Erythroblast (primary cell): ENCODE measurements at places on chromosomes 5 and 9.
A peak's percentile ranks its signal among the peaks of the same experiment; 100 is the strongest.

GRCh38 chr9:11045589-11045988 lies 432.8 kb upstream of the PTPRD start:
- DNase-seq = no peak

DNA sequence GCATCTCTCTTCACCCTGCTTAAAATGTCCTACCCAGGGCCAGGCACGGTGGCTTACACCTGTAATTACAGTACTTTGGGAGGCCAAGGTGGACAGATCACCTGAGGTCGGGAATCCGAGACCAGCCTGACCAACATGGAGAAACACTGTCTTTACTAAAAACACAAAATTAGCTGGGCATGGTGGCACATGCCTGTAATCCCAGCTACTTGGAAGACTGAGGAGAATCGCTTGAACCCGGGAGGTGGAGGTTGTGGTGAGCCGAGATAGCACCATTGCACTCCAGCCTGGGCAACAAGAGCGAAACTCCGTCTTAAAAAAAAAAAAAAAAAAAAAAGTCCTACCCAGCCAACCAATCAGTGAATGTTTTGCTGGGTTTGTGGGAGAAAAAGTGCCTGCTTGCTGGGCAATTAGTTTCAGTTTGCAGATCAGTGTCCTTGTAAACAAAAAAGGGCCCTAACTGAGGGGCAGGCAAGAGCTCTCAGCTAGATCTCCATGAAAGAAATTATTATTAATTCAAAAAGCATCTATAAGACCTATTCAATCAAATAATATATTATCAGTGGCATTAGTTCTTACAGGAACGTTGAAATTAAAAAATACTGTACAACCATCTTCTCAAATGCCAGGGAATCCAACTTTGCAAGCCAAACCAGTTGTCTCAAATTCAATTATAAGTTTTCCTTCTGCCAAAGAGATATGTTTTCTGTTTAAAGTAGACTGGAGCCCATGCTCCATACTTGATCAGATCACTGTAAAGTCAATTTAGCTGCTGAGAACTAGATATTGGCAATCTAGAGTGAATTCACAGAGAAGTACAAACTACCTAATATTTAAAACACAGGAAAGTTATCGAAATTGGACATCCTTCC lies 3.9 kb downstream of the MEGF9 start:
- DNase-seq = peak; percentile 60

DNA sequence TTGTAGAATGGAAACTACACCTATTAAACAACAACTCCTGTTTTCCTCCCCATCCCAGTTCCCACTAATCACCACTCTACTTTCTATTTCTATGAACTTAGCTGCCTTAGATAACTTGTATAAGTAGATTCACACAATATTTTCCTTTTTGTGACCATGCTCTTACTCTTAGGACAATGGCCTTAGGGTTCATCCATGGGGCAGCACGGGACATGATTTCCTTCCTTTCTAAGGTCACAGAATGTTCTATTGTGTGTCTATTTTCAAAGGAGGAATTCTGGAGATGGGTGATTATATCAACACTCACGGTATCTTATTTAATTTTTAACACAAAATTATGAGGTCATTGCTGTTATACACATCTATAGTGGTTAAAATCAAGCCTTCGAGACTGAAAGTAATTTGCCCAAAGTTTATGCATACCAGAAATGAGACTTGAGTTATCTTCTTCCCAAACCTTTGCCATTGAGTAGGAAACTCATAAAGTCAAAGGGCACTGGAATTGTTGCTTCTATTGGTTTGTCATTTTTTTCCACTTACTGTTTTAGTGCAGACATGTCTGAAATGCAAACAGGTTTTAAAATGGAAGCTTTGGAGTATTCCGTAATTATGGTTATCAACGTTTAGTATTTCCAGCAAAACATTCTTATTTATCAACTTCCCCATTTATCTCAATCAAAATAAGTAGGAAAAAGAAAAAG lies 23.6 kb downstream of the CTSL start:
- DNase-seq = no peak

DNA sequence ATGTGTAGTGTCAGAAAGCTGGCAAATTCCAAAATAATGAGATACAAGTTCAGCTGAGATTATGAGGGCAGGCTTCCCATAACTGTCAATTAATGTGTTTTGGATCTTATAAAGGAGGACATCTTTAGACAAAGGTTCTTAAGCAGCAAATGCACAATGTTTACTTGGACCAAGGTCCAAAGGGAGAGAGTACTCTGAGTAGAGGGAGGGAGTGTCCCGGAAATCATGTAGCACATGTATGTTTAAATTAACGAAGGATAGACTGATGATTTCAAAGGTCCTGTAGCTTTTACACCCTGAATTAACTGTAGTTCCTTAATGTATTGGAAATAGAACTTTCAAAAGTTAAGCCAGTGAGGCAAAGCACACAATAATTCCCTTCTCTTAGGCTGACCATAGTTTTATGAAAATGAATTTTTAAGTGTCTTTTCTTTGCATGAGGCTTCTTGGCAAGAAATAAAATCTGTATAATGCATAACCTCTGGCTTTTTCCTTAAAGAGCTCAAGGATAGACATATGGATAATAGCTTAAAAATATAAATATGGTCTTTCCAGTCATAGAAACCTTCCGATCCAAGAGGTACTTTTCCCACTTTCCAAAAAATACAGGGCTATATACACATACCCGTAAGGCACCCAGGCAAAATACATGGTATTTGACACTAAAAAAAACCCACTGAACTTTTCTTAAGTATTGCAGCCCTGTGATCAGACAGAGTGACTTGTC lies 93.0 kb downstream of the PCSK5 start:
- no peak for DNase-seq

DNA sequence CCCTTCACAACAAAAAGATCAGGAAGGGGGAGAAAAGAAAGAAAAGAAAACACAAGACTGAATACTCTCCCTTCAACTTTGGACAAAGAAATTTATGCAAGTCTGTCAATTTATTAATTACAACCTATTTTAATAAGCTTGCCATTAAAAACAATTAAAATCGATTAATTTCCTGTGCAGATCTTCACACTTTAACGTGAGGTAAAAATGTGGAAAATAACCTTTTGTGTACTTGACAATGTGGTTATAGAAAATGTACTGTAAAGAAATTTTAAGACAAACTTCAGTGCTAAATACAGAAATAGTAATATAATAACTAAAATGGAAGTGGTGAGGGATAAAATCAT lies 2.7 kb upstream of the MLLT3 start:
- DNase-seq = no peak

- DNase-seq = no peak
These were observed 1.3 kb downstream of the RASA1 start for GRCh38 chr5:87268970-87269377.

- DNase-seq = no peak
These were observed 185.0 kb upstream of the PTGER4 start for GRCh38 chr5:40494631-40495236.
